ENCODE measurements at places on chromosomes 5 and 9.

DNA sequence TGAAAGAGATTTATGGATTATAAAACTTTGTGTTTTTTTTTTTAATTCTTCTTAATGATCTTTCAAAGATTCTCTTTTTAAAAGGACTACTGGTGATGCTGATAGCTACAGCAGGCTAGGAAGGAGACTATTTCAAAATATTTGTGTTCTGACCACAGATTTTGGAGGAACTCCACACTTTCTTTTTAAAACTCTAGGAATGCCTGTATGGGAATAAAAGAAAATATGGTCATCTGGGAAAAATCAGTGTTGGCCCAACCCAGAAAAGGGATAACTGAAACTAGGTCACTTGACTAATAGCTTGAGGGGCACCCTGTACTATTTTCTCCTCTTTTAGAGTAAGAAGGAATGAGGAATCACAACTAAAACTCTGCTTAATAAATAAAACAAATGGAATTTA, 97.6 kb upstream of the ADAMTS19 start:
- DNase-seq = no peak

GRCh38 chr5:127153031-127153430, 79.7 kb upstream of the C5orf63 start:
- DNase-seq = no peak

DNA sequence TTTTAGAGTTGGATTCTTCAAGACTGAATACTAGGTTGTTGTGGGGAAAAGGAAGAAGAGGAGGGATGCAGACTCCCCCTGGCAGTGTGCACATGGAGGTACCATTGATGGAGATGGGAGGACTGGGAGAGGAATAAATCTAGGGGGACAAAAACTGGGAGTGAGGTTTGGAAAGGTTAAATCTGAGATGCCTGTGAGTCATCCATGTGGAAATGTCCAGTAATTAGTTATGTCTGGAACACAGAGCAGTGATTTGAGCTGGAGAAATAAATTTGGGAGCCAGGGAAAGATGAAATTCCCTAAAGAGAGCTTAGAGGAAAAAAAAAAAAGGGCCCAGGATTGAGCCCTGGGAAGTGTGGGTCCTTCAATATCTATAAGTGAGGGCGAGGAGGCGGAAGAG, 8.0 kb upstream of the CCIN start:
- DNase-seq = no peak

- DNase-seq = peak; percentile 53
Measured at GRCh38 chr9:9612270-9612669, 1000.5 kb downstream of the PTPRD start.

GRCh38 chr9:37761511-37761910, 7.9 kb downstream of the TRMT10B start:
- DNase-seq = no peak

DNA sequence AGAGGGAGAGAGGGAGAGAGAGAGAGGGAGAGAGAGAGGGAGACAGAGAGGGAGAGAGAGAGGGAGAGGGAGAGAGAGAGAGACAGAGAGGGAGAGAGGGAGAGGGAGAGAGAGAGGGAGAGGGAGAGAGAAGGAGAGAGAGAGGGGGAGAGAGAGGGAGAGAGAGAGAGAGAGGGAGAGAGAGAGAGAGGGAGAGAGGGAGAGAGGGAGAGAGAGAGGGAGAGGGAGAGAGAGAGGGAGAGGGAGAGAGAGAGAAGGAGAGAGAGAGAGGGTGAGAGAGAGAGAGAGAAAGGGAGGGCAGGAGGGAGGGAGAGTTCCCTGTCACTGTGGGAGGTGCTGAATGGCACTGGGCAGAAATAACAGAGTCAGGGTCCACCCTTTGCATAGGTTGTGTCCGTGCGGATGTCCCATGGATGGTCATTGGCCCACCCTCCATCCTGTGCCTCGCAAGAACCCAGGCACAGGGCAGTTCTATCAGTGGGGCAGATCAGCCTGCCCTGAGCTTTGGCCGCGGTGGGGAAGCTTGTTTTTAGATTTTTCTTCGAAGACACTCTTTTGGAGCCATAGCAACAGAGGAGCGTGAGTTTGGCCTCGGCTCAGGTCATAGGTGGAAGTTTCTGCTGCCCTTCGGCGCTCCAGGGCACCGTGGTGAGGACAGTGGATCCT, 30.1 kb downstream of the ADAMTSL2 start:
- DNase-seq = no peak

DNA sequence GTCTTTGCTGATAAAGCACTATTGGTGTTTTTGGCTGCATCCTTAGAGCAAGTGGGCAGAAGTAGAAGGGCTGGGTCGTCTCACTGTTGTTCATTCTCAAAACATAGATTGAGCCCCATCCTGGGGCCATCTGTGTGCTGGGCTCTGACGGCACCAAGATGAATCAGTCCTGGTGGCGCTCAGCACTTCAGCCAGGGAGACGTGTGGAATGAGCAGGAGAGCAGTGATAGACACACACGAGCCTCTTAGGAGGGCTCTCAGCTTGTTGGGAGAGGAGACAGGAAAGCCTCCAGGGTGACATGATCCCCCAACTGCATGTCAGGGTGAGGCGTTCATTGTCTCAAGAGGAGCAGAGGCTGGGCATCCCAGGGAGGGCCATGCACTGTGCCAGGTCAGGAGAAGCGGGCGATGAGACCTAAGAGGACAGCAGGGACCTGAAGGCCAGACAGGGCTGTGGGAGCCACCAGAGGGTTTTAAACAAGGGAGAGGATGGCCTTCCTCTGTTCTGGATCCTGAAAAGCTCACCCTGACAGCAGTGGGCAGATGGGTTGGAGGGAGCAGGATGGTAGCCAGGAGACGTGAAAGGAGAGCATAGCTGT, 115.8 kb downstream of the DAB2IP start:
- DNase-seq = no peak

- DNase-seq = no peak
Measured at GRCh38 chr5:96384353-96384752, 48.7 kb downstream of the PCSK1 start.

GRCh38 chr5:150781706-150782614, 3.4 kb downstream of the SMIM3 start:
- DNase-seq = no peak

DNA sequence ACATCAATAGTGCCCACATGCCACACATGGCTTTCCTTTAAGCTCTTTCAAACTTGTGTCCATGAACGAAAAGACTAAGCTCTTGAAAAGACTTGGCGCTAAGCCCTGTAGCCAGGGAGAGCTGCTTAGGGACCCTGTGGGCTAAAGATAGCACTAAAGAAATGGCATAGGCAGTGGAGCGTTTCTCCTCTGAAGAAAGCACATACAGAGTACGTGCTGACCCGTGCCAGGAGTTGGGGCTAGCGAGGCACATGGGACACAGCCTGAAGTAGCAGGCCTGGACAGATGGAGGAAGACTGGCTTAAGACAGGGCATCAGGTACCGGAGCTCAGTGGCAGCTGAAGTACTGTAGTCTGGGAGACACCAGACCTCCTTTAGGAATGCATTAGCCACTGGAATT, 39.7 kb downstream of the ADGRV1 start:
- no peak for DNase-seq

DNA sequence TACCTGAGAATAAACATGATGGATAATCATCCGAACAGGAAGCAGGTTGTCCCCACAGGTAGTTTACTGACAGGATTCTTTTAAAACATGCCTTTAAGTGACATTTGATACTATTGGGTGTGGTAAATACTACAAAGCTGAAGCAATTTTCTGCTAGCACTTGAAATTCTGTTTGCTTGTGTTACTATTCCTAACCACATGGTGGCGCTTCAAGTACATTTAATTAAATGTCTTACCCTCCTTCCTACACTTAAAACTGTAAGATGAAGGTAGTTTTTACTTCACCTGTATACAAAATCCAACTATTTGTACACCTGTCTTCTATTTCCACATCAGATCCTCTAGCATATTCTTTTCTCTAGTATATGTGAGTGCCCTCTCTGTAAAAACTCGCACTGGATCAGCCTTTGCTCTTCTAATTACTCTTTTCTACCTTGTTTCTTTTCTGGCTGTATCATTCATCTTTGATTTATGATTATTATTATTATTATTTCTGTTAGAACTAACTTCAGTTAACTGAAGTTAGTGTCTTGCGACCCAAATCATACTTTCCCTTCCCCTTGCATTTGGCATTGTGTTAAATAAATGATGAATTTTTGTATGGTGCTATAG, 18.4 kb downstream of the SLC25A46 start:
- peak; percentile 35 for DNase-seq

DNA sequence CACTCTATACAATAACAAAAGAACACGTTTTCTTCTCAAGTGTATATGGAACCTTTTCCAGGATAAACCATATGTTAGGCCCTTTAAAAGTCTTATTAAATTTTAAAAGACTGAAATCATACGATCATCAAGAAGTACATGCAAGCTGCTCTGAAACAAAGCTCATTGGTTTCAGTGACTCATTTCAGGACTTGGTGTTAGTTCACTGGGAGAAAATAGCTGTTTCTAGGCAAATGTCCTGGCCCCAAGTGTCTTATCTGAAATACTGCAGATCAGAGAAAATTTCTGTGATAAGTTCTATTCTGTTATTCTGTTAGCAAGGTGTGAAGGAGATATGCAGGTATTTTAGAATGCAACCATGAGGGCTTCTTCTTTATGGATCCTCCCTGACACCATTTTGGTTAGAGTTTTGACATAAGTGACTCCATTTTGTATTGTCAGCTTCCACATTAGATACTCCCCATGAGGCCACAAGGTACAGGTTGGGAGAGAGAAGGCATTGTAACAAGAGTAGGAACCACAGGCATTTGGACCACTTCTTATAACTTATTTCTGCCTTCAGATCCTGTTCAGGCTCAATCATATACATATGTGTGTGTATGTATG, 7.5 kb upstream of the CCDC180 start:
- no peak for DNase-seq

DNA sequence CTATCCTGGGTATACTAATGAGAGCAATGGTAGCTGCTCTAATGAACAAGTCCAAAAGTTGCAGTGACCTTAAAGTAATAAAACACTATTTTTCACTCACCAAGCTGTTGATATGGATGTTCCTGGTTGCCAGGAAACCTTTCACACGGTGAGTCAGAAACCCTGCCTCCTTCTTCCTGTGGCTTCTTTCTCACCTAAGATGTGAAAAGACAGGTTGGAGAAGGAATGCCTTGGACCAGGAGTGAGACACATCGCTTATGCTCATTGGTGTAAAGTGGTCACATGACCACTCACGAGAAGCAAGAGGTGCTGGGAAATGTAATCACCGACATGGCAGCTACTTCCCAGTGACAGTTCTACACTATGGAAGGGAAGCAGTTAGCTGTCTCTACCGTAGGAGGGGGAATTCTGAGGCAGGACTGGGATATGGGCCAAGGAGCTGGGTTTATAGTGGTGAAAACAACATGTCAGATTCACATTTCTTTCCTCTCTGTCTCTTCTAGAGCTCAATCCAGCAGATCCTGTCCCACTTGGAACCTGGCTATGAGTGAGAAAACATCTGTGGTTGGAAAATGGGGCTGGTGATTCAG, 320.4 kb upstream of the KLF4 start:
- DNase-seq = no peak

- DNase-seq = no peak
Measured at GRCh38 chr9:7780261-7780988, 19.2 kb downstream of the DMAC1 start.

DNA sequence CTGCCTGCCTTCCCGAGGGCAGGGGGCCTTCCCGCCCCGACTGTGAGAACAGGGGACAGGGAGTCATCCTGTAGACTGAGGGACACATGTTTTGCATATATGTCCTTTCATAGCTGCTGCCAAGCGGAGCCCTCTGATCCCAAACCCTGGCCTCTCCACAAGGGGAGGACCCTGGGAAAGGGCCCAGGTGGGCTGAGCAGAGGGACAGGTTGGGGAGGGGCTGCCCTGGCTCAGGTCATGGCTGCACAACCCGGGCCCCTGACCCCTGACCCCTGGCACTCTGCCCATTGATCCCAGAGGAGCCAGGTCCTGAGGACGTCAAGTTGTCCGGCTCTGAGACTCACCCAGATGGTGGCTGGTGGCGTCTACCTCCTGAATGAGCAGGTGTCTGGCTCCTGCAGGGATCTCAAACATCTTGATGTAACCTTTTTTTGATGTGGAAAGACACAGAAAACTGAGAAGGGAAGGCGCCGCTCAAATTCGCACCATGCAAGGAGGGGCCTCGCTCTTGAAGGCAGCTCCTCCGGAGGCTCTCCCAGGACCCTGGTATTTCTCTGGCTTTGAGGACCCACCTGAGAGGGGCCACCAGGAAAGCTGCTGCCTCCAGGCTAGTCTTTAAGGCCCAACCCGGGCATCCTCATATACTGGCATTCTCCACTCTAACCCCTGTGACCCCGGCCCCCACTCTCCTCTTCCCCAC, 71.9 kb downstream of the ZNF354C start:
- no peak for DNase-seq

- no peak for DNase-seq
Measured at GRCh38 chr5:158979290-158979689, 120.4 kb downstream of the EBF1 start.

DNA sequence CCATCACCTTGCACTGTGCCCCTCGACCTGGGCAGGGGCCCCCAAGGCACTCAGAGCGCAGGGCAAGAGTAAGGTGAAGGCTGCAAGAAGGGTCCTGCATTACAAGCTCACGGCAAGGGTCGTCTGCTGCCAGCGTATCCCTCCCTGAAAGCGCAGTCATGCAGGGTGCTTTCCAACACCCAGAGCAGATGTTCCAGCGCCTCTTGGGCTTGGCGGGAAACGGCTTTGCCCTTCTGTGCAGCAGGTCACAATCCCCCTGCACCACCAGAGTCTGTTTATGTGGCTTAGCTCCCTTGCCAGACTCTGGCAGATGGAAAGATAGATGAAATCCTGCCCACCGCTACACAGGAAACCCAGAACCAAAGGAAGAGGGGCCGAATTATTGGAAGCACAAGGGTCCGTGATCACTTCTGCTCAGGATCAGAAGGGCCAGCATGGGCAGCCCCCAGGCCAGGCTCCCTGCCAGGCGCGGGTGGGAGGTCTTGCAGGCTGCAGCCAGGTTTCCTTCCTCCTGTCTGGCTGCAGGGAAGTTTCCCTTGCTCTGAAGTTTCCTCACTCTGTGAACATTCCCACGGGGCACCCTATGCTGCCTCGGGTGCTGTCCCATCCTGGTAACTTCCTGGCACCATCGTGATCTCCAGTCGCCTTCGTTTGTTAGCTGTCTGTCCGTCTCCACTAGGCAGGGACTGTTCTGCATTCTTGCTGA, 132.2 kb downstream of the ZNF354C start:
- no peak for DNase-seq

GRCh38 chr5:119961993-119962392, 332.6 kb downstream of the FAM170A start:
- DNase-seq = no peak

GRCh38 chr9:18771763-18772162, 261.2 kb downstream of the SAXO1 start:
- no peak for DNase-seq

Measured in COR-L47 (cell line).